Renal cortex interstitium (tissue), 15 donors: ENCODE measurements at places on chromosomes 7 and 10.
A peak's percentile ranks its signal among the peaks of the same experiment; 100 is the strongest.

GRCh38 chr7:105622106-105622731 is 40.9 kb upstream of the EFCAB10 start:
- no peak for DNase-seq

GRCh38 chr7:71303566-71303965 is 171.6 kb downstream of the GALNT17 start:
- peak; percentile 54 for DNase-seq

DNA sequence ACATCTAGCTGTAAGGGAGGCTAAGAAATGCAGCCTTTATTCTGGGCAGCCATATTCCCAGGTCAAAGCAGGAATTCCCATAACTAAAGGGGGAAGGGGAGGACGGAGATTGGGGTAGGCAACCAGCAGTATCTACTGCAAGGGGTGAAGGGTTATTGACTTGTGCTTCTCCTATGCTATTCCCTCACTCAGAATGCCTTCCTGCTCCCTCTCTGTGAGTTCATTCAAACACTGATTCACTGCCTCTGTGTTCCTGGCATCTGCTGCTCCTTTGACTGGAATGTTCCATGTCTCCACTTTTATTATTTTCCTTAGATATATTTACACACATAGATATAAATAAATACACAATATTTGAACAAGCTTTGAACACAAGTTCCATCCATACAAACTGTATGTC is 11.1 kb downstream of the HTR7 start:
- DNase-seq: no peak

- DNase-seq: no peak
These were observed 188.2 kb downstream of the KIF20B start for GRCh38 chr10:89889606-89890005.

DNA sequence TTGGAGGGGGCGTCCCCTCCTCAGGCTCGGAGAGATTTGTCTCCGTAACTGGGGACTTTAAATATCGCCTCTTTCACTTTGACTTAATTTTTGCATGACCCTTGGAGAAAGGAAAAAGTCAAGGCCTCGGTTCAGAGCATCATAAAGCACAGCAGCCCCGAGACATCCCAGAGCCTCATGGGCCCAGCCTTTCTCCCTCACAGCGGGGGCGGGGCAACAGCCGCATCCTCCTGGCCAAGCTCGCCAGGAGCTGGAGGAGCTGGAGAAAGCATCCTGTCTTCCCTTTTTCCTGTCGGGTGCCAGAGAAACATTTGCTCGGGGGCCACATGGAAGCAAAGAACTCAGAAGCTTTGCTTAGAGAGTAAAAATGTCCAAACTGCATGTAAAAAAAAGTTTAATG is 43.6 kb upstream of the DPYSL4 start:
- DNase-seq: no peak

- DNase-seq: no peak
These were observed 18.1 kb downstream of the COL1A2 start for GRCh38 chr7:94412762-94413322.

- DNase-seq: no peak
These were observed 687.3 kb downstream of the MAGI2 start for GRCh38 chr7:78765943-78766729.

- no peak for DNase-seq
These were observed 37.4 kb downstream of the GBX1 start for GRCh38 chr7:151129960-151130591.

DNA sequence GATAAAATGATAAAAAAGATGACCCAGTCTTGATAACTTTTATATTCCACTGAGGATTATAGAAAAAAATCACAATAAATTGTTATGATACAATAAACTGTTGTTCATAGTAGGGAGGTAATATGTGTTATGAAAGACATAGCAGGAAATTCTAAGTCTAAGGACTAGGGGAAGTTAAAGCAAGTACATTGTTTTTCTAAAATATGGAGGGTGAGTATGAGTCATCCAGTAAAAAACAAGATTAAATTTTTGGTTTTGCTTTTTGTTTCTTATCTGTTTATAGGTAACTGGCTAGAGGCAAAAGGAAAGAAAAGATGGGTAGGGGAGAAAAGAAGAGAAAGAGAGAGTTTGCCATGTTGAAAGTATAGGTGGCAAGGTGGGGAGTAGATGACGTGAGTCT is 188.4 kb downstream of the POLR1F start:
- no peak for DNase-seq

DNA sequence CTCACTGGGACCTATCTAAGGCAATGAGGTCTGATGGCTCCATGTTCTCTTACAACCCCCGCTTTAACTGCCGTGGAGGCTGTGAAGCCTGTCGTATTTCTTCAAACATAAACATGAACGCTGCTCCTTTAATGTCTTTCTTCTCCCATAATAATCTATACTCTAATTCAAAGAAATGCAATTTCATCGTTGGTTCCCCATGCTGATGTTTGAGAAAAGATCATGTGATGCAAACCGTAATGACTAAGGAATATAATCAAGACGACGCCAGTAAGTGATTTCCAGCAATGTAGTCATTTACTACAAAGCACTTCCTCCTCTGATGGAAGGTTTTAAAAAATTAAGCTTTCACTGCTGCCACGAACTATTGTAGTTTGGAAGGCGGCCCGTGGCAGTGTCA is 102.6 kb upstream of the NEBL start:
- DNase-seq: no peak

- DNase-seq: no peak
These were observed 58.7 kb upstream of the TMEM106B start for GRCh38 chr7:12152196-12152918.

- DNase-seq: no peak
These were observed 69.1 kb upstream of the NANOS1 start for GRCh38 chr10:118960157-118961090.

DNA sequence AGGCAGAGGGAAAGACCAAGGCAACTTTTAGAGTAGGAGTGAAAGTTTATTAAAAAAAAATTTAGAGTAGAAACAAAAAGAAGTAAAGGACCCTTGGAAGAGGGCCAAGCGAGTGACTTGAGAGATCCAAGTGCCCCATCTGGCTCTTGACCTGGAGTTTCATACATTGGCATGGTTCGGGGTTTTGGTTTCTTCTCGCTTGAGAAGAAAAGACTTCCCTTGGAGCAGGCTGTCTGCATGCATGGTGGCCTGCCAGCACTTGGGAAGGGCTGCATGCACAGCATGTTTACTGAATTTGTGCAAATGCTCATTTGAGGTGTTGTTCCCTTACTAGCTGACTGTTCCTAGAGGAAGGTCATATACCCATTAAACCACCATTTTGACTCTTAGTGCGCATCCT is 8.8 kb upstream of the ADO start:
- no peak for DNase-seq

DNA sequence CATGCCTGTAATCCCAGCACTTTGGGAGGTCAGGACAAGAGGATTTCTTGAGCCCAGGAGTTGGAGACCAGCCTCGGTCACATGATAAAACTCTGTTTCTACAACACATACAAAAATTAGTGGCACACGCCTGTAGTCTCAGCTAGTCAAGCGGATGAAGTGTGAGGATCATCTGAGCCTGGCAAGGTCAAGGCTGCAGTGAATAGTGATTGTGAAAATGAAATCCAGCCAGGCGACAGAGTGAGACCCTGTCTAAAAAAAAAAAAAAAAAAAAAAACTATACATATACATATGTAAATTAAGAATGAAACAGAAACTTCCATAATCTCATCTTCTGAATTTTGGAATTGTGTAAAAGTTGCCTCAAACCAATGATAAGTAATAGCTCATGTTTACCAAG is 18.2 kb upstream of the FAM170B start:
- no peak for DNase-seq

DNA sequence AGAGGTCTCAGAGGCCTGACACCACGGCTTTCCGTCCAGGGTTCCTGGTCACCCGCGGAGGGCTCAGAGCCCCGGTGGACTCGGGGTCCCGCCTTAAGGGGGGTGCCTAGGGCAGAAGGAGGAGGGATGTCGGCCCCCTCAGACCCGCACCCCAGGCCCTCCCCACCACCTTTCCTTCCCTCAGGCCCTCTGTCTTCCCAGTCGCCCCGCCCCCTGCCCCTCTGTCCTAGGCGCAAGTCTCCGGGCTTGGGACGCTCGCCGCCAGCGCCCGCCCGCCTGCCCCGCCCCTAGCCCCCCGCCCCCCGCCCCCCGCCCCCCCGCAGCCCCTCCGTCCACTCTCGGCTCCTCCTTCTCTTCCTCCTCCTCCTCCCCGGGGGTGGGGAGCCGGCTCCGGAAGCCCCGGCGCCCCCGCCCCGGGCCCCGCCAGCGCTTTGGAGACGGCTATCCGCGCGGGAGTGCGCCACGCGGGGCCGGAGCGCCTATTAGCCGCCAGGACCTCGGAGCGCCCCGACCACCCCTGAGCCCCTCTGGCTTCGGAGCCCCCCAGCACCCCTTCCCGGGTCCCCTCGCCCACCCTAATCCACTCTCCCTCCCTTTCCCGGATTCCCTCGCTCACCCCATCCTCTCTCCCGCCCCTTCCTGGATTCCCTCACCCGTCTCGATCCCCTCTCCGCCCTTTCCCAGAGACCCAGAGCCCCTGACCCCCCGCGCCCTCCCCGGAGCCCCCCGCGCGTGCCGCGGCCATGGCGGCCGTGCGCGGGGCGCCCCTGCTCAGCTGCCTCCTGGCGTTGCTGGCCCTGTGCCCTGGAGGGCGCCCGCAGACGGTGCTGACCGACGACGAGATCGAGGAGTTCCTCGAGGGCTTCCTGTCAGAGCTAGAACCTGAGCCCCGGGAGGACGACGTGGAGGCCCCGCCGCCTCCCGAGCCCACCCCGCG is at the start of gene AEBP1:
Gene AEBP1 (plus strand): TSS at position 423 of the 937 bp plus-strand sequence. CDS start 321 bp downstream, at position 744.
- DNase-seq: no peak

GRCh38 chr7:83105063-83105462 is 57.6 kb downstream of the PCLO start:
- no peak for DNase-seq

- DNase-seq: peak; percentile 56
These were observed 147.9 kb upstream of the FRMD4A start for GRCh38 chr10:14478604-14479003.

- DNase-seq: no peak
These were observed 38.3 kb downstream of the C1QL3 start for GRCh38 chr10:16483241-16483917.

GRCh38 chr7:3242398-3242972 is 58.6 kb upstream of the SDK1 start:
- no peak for DNase-seq

DNA sequence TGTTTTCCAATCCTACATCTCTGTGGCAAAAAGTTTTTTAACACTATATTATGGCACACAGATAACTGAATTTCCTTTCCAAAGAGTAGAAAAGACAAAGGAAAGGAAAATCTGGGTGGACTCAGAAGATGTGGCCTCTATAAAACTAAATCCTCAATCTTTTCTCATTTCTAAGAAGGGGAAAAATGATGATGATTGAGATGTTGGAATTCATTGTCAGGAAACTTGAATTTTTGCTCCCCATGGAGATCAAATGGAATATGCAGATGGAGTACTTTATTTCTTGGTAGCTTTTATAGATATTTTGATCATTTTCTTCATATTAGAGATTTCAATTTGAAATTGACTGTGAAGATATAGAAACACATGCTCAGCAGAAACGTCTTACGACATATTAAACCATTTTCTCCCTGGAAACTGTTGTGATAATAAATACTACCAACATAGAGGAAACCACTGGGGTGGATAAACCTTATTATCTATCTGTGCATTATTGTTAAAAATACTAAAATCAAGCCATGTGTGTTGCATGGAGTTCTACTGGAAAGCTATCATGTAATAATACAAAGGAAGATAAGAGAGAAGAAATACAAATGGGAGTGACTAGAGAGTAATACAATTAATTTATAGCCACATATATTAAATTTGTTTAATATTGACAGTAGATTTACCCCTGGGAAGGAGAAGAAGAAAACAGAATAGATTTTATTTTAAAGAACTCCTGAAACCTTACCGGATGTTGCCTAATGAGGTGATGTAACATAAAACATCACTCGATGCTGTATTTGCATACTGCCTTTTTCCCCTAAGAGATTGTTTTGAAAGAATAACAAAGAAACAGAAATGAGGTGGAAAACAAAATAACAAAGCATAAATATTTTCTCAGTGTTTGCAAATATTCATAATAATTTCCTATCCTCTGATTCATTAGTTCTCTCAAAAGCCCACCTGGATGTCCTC is 931.2 kb upstream of the C7orf33 start:
- no peak for DNase-seq

DNA sequence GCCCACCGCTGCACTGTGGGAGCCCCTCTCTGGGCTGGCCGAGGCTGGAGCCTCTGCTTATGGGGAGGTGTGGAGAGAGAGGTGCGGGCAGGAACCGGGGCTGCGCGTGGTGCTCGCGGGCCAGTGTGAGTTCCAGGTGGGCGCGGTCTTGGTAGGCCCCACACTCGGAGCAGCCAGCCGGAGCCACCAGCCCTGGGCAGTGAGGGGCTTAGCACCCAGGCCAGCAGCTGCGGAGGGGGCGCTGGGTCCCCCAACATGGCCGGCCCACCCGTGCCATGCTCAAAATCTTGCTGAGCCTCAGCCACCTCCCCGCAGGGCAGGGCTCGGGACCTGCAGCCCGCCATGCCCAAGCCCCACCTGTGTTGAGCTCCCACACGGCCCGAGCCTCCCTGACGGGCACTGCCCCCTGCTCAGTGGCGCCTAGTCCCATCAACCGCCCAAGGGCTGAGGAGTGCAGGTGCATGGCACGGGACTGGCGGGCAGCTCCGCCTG is 856.8 kb upstream of the CELF2 start:
- no peak for DNase-seq

DNA sequence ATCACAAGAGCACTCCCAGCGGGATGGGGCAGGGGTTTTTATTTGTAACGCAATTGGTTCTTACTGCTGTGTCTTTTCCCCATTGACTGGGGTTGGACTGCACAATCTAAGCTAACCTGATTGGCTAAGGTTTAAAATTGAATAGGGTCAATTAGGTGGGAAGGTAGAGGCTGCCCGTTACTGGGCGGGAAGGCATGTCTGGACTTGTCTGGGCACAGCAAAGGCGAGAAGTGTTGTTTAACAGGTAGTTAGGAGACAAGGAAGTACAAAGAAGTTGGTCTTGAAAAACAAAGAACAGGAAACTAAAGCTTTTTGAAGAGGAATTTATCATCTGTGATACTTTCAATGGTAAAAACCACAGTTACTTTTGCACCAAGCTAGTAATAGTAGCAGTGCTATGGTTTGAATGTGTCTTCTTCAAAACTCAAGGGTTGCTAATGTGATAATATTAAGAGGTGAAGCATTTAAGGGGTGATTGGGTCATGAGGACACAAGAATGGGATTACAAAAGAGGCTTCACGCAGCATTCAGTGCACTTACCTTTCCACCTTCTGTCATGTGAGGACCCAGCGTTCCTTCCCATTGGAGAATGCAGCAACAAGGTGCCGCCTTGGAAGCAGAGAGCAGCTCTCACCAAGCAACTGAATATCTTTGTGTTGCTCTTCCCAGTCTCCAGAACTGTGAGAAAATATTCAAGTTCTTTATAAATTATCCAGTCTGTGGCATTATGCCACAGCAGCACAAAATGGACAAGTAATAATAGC is 875.5 kb upstream of the SORCS1 start:
- DNase-seq: no peak

DNA sequence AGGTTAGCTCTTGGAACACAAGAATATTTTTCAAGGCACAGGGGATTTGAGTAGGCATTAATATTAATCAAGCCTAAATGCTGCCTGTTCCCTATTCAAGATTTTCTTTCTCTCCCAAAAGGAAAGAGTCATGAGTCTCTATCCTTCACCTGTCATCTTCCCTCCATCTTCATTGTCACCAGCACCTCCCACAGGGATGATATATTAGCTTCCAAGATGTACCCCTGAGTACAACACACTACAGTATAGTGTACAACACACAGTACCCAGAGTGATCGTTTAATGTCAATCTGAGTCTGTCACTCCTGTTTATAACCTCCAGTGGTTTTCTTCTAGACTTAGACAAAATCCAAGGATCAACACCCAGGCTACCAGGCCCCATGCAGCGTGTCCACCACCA is 50.1 kb downstream of the FAM13C start:
- no peak for DNase-seq
